BJ (cell line): ENCODE measurements at places on chromosomes 1 and 21.

DNA sequence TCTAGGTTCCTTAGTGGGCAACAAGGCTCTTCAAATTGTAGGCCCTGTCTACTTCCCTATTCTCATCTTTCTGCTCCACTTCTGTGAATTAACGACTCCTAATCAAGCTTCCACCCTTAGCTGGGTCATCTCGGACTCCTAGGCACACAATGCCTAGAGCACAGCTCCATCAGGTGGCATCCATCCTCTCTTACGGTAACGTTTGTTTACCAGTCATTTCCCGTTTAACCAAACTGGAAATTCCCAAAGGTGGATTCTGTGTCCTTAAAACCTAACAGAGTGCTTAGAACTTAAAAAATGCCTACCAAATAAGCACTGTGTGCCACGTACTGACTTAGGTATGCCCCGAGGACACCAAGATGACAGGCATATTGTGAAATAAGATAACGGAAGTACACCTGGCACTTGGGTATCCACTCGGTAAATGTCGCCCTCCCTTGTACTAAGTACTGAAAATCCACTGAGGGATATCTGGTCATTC lies 1.5 kb downstream of the PARP1 start:
- no peak for DNase-seq

DNA sequence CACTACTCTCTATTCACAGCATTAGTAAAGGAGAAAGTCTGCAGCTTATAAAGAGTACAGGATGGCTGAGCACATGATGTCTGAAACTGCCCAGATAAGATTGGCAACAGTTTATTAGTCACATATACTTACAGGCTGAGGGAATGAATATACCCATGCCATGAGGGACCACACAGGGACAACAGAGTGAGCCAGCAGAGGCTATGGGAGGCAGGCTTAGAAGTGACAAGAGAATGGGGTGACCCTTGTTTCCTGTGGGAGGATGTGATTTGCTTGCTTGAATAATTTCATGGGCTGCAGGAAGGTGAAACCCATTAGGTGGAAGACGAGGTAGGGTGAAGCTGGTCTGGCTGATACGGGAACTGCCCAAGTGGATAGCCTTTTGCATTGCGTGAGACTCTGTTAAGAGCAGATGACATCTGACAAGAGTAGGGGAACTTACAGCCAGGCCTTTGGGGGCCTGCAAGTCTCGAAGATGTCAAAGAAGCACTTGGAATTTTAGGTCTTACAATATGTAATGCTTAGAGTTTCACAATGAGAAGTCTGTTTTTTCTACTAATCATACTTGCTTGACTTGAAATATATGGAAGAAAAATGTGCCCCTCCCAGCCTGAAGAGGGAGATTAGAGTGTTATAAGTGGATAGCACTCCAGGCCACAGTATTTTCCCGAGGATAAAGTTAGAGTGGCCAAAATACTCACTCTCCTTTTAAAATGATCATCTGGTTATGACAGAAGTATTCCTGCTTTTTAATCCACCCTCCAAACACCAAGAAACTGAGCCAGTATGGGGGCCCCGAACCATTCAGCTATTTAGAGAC lies 34.6 kb upstream of the TNFSF4 start:
- no peak for DNase-seq

DNA sequence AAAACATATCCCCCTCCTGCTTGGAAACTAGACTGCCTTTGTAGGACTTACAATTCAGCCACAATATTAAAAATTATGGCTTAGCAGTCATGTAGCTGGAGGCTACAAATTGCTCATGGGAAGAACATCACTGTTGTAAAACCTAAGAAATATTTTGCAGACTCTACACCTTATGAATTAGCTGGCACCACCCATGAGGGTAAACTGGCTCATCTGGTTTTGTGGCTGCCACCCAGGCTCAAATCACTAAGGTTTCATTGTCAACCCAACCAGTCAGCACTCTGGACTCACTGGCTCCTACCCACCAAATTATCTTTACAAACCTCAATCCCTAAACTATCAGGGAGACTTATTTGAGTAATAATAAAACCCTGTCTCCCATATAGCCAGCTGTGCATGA lies 100.7 kb upstream of the OLFM3 start:
- no peak for DNase-seq

DNA sequence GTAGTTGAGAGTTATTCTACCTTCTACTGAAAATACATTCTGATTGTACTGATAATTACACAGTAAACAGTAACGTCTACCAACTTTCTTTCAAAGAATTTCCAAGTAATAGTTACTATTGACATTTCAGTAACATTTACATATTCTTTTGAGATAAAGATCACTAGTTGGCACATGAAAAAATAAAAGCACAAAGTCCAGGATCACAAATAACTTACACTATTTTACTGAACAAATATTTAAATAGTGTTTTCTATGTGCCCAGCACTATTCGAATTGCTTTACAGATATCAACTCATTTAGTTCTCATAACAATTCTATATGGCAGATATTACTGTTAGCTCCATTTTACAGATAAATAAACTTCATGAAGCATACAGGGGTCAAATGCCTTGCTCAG lies 126.4 kb downstream of the TTLL7 start:
- no peak for DNase-seq
